ENCODE measurements at places on chromosomes 6 and 20.

GRCh38 chr6:37714836-37715420 is 17.2 kb upstream of the MDGA1 start:
- DNase-seq: no peak

DNA sequence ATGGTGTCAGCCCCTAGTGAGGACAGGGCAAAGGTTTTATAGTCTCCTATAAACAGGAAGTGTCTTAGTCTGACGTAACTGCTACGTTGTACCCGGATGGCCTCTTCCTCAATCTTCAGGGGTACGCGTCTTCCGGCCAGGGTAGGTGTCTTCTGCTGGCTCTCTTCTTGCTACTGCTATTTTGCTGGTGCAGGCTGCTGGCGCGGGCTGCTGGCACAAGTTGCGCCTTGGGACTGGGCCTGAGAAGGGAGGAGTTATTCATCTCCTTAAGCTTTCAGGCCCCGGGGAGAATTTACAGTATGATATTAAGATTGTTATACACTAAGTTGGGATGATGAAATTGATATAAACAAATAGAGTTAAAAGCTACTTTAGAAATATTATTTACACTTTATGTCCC is 74.4 kb downstream of the HDGFL1 start:
- DNase-seq: no peak

- no peak for DNase-seq
Observed at GRCh38 chr20:56418385-56418861, 6.4 kb downstream of the CASS4 start.

DNA sequence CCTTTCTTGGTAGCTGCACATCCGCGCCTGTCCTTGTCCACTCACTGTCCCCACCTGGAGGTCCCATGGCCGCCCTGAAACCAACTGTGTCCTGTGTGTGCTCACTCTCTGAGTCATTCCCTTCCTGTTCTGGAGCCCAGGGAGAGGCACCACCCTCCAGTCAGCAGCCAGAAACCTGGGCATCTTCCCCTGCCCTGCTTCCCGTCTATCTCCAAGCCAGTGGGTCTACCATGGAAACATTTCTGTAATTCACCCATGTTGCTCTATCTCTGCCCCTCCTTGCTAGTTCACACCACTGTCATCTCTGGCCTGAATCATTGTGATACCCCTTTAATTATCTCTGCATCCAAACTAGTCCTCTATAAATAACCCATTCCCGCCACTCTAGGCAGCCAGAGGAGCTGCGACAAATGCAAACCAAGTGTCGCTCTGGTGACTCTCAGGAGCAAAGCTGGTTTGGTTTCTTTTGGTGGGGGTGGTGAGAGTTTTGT is 28.8 kb upstream of the SYNJ2 start:
- no peak for DNase-seq

GRCh38 chr6:16762550-16763477 is 1.6 kb upstream of the ATXN1 start:
- peak; percentile 91 for DNase-seq

DNA sequence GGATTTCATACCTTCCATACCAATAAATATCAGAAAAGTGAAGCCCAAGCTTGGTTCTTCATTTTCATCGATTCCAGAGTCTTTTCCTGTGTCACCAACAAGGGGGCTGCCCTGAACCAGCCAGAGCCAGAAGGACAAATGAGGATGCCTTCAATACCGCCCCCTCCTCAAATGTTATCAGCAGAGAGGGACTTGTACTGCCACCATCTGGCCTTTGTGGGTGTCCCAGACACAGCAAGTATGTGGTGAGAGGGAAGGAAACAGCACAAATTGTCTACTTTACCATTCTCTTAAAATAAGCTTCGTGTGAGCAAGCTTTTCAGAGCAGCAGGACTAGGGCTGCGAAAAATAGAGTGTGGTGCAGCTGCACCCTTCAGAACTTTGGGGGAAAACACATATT is 165.3 kb downstream of the SOBP start:
- DNase-seq: no peak

- DNase-seq: no peak
Observed at GRCh38 chr6:121399966-121400365, 35.5 kb upstream of the GJA1 start.

DNA sequence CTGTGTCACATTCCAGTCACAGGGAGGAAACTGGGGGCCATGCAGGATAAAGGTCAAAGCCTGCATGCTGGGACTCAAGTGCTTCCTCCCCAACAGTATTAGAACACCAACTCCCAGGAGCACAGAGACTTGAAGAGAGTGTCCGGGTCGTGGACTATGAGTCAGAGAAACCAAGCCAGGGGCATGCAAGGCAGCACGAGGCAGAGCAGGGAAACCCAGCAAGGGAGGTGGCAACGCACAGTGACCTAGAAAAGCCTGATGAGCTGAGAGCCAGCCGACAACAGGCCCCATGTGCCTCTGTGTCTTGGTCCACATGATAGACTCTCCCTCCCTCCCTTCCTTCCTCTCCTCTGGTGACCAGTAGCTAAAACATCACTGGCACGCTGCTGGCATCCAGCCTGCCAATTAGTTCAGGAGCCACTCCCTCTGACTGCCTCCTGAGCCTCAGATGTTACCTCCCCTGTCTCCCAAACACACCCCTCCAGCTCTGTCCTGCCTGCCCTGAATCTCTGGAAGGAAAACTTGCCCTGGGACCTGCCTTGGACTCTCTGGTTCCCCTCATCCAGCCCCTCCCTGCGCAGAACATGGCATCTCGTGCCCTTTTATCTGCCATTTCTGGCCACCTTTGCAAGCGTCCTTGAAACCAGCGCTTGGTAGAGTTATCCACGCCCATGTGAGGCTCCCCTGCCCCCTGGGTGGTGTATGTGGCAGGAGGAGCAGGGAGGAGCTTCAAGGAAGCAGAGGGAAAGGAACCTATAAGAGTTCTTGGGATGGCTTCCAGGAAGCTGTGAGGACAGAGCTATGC is 16.2 kb upstream of the RNF39 start:
- DNase-seq: peak; percentile 64

DNA sequence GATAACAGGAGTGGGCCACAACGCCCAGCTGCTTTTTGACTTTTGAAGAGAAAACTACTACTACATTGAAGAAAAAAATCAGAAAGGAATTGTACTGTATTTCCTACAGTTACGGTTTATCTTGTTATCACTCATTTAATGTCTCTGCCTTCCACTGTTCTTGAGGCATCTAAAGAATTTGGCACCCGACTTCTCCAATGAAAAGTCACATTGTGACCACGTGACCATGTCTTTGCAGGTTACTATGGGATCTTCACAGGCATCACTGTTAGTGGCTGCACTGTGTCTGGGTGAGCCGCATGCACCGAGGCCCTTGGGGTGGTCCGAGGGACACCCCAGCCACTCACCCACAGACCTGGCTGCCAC is 26.8 kb downstream of the RRBP1 start:
- peak; percentile 42 for DNase-seq

GRCh38 chr6:137496368-137496767 is 2.2 kb upstream of the OLIG3 start:
- no peak for DNase-seq

GRCh38 chr6:35194390-35194789 is 19.4 kb upstream of the SCUBE3 start:
- no peak for DNase-seq

DNA sequence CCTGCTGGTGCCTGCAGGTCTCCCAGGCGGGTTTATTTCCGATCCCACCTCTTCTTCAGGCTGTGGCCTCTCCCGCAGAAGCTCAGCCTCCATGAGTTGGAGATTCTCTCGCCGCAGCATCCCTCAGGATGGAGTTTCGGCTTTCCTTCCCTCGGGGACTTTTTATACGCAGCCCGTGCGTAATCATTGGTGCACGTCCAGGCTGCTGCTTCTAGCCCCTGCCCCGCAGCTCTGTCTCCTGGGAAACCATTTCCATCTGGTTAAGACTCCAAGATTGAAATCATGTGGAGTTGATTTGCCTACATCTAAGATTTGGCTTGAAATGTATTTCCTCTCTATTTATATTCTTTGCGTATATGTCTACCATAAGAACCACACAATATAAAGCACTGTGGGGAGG is 46.7 kb upstream of the CARMIL1 start:
- DNase-seq: no peak

DNA sequence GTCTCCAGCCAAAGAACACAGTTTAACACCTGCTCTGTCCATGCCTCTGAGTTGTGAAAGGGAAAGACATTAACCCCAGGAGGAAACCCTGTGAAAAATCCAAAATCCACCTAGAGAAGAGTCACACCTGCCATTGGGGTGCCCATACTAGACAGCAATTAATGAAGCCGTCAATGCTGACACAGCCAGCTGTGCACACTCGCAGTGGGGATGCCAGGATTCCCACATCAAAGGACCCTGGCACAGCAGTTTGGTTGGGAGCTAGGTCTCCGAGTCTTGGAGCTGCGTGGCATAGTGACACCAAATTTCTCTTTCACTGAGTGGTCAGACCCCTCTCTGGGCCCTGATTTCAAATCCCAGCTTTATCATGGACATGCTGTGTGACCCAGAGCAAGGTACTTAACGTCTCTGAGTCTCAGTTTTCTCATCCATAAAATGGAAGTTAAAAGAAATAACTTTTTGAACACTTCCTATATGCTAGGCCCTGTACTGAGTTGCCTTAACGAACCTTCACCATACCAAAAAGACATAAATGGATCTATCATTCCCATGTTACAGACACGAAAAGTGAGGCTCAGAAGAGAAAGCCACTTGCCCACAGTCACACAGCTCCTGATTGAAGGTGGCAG is 30.8 kb downstream of the BPIFB1 start:
- no peak for DNase-seq

DNA sequence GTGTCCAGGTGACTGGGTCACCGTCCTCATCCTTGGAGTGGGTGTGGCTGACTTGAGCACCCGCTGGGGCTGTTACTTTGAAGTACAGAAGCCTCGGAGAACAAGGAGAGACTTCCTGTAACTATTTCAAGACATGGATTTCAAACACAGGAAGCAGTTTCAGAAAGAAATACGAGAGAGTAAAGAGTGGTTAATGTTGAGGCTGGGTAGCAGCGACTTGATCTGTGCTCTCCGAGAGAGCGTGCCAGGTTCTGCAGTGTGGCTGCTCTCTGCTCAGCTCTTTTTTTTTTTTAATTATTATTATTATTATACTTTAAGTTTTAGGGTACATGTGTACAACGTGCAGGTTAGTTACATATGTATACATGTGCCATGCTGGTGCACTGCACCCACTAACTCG is 17.5 kb upstream of the EFCAB8 start:
- DNase-seq: no peak

GRCh38 chr20:23217023-23217422 is 130.9 kb upstream of the CD93 start:
- no peak for DNase-seq

GRCh38 chr6:35181933-35182612 is 31.7 kb upstream of the SCUBE3 start:
- no peak for DNase-seq

DNA sequence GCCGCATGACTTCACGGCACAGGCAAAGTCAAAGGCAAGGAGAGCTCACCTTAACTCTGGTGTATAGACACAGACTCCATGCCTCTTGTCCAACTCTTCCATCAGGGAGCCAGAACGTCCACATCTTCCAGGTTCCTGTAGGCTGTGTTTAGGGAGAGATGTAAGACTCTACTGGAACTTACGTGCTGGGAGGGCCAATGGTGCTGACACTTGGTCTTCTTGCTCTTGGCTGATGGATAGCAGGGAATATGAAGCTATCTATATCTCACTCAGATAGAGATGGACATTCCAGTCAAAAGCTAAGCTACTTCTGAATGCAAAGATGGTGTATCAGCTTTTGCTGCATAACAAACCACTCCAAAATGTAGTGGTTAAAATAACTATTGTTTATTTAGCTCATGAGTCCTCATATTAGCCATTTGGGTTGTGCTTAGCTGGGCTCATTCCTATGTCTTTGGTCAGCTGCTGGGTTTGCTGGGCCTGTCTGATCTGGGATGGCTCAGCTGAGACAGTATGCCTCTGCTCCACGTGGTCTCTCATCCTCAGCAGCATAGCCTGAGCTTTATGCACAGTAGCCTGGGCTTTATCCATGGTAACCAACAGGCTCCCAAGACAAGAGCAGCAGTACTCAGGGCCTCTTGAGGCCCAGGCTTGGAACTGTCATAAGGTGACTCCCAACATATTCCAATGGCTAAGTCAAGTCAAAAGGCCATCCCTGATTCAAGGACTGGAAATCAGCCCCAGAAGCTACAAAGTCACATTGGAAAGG is 111.6 kb downstream of the SNX5 start:
- no peak for DNase-seq

- DNase-seq: no peak
Observed at GRCh38 chr20:24777746-24778145, 171.3 kb upstream of the CST7 start.

- no peak for DNase-seq
Observed at GRCh38 chr6:13267142-13267651, 61.1 kb downstream of the TBC1D7 start.

- DNase-seq: no peak
Observed at GRCh38 chr20:39658662-39659409, 696.7 kb downstream of the DHX35 start.

DNA sequence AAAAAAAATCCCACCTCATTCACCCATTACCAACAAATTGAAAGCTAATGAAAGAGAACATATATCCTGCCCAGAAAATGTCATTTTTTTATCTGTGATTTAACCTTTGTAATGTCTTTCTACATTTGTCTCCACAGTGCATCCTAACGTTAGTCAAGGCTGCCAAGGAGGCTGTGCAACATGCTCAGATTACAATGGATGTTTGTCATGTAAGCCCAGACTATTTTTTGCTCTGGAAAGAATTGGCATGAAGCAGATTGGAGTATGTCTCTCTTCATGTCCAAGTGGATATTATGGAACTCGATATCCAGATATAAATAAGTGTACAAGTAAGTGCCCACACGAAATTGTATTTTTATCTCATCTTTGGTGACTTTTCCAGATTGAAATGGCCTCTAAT is 30.0 kb downstream of the RSPO3 start:
- no peak for DNase-seq

DNA sequence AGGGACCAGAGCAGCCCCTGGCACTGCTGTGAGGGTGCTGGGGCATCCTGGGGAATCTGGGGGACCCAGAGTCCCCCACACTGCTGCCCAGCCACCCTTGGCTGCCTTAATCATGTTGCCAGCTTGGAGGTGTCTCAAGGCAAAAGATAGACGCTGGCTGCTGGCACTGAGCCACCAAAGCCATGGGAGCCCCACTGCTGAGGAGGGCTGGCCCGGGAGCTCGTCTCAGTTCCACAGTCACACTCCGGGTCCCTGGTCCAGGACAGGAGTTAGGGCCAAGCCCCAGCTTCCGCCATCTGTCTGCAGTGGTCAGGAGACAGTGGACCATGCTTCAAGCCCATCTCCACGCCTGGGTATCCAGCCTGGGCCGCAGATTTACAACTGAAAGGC is 41.0 kb upstream of the HMGA1 start:
- no peak for DNase-seq

- no peak for DNase-seq
Observed at GRCh38 chr6:38498085-38498484, 141.6 kb downstream of the BTBD9 start.

DNA sequence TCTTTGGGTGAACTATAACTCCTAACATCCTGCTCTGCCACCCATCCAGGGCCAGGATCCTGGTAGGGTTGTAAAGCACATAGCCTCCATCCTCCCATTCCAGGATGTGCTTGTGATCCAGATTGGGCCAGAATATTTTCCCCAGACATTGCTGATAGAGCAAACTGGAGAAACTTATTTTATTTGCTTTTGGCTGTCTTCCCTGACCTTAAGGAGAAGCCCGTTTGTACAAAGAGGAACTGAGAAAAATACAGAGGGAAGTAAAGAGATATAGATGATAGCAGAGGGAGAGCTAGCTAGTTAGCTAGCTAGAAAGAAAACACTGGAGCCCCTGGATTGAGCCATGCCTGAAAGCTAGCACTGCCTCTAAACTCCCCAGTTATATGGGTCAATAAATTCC is 9.0 kb upstream of the HDAC2 start:
- no peak for DNase-seq
